ENCODE measurements at places on chromosomes 1 and 21.
A peak's percentile ranks its signal among the peaks of the same experiment; 100 is the strongest.

- DNase-seq = no peak
These were observed 1080.6 kb upstream of the B3GALT2 start for GRCh38 chr1:194267021-194267420.

- no peak for DNase-seq
These were observed 5.1 kb upstream of the GBP5 start for GRCh38 chr1:89277725-89278124.

- DNase-seq = no peak
These were observed 38.4 kb upstream of the ZNF281 start for GRCh38 chr1:200448034-200448762.

- DNase-seq = no peak
These were observed 122.3 kb upstream of the ADAR start for GRCh38 chr1:154730259-154730658.

- DNase-seq = no peak
These were observed 62.8 kb upstream of the KIF26B start for GRCh38 chr1:245091818-245092637.

GRCh38 chr1:199353906-199354305 lies 673.6 kb upstream of the NR5A2 start:
- DNase-seq = no peak

GRCh38 chr1:247494767-247495166 lies 36.9 kb upstream of the OR2B11 start:
- DNase-seq = no peak

DNA sequence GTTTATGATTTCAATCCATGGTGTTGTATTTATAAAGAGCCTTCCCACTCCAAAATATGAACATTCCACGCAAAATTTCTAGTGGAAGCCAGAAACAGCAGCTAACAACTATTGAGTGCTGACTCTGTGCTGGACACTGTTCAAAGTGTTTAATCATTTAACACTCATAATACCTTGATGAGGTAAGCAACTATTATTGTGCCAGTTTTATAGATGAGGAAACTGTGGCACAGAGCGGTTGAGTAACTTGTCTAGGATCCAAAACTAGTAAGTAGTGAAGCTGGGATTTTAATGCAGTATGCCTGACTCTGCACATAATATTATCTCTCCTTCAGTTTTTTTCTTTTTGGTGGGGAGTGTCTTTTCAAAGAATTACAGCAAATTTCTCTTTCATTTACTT lies 228.3 kb downstream of the SLC35F3 start:
- no peak for DNase-seq

- peak; percentile 49 for DNase-seq
These were observed at the start of gene ZSWIM5 for GRCh38 chr1:45205910-45206721. ZSWIM5 (minus strand) TSS chr1:45206605; CDS start chr1:45206350, 255 bp downstream.

DNA sequence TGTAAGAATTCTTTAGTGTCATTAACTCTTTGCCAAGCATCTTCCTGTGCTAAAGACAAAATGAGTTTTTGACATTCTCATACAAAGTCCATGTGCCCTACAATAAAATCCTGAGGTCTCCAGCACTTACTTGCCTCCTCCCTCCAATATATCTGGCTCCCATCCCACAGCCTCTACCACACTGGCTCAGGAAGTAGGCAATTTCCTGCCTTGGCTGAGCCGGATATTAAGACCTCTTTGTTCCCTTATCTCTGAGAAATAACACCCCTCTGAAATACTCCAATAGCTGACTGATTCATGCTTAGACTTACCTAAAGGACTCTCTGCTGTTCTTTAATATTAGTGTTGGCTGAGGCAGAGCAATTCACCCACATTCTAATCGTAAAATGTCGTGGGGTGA lies 37.6 kb upstream of the GORAB start:
- no peak for DNase-seq

DNA sequence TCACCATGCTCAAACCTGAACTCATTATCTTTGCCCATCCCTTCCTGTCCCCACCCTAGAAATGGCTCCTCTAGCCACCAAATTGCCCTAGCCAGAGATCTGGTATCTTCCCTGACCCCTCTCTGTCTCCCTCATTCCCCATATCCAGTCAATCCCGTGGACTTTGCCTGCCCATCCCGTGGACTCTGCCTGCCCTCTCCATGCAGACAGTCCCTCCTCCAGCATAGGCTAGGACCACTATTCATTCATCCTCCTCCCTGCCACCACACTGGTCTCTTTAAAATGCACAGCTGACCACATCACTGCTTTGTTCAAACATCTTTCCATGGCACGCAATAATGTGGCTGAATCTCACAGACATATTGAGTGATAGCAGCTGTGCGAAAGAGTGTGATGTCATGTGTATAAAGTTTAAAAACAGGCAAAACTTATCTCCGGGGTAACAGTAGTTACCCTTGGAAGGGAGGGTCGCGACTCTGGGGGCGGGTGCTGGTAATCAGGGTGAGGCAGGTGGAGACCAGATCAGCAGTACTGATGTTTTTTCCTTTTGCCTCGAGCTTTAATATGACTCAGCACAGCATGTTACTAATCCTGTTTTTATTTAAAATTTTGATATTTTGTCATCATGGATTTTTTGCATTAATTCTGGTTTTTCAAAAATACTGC lies 4.8 kb upstream of the SLC2A1 start:
- DNase-seq = no peak

- no peak for DNase-seq
These were observed 687.0 kb upstream of the ADGRL2 start for GRCh38 chr1:81113688-81114087.

- DNase-seq = no peak
These were observed 1.5 kb downstream of the RPL22 start for GRCh38 chr1:6197746-6198427.

DNA sequence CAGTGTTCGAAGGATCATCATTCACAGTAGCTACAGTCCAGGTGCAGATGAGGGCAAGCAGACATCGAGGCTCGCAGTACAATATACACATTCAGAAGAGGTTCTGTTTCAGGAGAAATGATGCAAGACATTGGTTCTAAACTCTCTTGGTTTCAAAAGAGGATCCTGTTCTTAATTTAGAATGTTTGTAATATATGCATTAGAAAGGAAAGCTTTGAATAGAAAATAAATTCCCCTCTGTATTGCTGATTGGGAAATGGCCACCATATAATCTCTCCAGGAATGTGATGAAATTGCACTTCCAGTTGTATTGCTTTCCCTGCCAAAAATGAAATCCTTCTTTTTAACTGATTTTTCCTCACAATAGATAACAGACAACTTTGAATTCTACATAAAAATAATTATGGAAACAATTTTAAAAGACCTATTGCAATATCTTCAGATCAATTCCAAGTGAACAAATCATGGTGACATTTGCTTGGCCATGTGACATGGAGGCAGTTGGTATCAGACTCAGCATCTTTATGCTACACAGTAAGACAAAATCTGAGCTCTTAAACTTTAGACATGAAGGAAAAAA lies 27.6 kb upstream of the SIPA1L2 start:
- DNase-seq = no peak

DNA sequence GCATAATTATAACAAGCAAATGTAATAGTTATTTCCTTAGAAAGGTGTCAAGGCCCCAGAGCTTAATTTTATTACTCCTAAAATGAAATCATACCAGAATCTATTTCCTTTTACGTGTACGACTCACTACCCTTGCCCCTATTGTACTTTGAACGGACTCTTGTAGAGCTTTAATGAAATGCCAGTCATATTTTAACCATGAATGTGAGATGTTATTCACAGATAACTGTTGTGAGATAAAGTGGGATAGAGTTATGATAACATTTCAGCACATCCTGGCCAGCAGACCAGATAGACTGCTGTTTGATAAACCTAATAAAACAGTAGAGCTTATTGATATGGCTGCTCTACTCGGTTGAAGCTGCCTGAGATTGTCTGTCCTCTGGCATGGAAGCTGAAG lies 500.8 kb upstream of the PBX1 start:
- DNase-seq = no peak

- DNase-seq = no peak
These were observed 23.0 kb upstream of the CCT8 start for GRCh38 chr21:29096218-29097015.

DNA sequence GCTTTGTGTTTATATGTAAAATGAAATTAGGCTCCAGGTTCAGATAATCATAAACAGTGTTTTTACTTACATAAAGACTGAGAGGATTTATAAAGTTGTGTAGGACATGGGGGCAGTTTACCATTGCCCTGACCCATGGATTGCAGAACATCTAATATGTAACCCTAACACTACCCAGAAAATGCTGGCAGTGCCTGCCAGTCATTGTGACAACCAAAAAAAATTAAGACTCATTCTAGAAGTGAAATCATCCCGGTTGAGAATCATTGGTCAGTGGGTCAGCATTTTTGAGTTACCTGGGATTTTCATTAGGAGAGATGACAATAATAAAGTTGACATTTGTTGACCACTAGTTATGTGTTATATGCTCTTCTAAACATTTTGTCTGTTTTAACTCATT lies 31.2 kb upstream of the THEM4 start:
- DNase-seq = no peak

- no peak for DNase-seq
These were observed 352.6 kb downstream of the MRPL39 start for GRCh38 chr21:25254491-25255174.

- no peak for DNase-seq
These were observed 33.4 kb upstream of the ENSA start for GRCh38 chr1:150662811-150663210.

DNA sequence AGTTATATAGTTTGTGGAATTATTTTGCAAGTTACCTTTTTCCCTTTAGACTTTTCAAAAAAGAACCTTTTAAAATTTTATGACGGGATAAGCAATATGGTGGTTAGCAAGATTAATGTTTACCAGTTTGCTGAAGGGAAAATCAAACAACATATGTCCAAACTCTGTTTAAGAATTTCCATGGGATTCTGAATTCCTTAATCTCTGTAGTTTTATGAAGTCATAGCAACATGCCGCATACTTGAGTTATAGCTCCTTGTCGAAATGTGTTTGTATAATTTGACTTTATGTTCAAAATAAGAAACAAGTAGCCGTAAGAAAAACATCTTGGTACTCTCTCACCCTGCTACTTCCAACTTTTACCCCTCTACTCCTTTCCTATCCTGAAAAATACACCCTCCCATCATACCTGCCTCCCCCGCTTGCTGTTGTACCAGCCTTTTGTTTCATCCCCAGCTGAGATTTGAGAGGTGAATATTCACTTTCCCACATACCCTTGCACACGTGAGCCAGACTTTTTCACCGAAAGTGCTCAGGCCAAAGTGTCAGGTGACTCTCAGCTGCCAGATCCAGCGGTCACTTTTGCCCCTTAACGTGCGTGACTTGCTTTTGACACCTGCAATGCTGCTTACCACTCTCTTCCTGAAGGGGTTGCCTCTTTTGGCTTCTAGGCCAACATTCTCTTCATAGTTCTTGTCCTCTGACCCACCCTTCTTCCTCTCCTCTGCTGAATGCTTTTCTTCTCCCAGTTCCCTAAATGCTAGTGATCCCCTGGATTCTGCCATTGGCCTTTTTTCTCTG lies 83.5 kb upstream of the ZNF326 start:
- no peak for DNase-seq

DNA sequence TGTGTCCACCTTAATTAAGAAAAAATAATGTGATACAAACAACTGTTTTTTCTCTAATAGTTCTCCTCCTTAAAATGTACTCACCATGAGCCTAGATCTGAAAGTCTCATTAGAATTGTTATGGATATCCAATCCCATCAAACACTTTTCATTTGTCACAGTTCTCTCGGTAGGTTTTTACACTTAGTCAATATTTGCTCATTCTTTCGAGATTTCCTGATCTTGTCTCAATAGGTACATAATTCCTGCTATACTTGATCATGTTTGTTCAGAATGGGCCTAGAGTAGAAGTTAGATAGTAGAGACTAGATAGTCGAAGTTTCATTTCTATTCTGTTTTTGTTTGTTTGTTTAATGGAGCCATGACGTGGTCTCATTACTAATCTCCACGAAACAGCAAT lies 2005.7 kb downstream of the NCAM2 start:
- DNase-seq = no peak

DNA sequence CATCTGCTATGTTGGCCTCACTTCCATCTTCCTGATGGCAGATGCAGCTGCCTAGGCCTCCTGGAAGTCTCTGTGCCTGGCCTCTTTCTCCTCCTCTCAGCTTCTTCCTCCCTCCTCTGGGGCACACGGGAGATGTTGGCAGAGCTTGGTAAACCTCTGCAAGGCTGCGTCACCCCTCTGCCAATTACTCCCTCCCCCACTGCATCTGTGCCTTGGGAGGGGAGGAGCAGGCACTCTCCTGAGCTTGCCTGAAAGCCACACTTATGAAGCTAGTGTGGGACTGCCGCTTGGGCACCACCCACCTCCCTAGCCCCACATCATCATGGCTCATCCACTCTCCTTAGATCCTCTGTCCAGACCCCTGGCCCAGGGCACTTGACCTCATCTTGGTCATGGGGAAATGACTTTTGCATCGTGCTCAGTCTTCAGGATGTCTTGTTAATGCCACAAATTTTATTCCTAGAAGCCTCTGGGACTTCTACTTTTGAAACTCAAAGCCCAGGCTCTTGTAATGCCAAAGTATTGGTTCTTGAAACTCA lies 7.3 kb upstream of the TMEM51 start:
- no peak for DNase-seq

DNA sequence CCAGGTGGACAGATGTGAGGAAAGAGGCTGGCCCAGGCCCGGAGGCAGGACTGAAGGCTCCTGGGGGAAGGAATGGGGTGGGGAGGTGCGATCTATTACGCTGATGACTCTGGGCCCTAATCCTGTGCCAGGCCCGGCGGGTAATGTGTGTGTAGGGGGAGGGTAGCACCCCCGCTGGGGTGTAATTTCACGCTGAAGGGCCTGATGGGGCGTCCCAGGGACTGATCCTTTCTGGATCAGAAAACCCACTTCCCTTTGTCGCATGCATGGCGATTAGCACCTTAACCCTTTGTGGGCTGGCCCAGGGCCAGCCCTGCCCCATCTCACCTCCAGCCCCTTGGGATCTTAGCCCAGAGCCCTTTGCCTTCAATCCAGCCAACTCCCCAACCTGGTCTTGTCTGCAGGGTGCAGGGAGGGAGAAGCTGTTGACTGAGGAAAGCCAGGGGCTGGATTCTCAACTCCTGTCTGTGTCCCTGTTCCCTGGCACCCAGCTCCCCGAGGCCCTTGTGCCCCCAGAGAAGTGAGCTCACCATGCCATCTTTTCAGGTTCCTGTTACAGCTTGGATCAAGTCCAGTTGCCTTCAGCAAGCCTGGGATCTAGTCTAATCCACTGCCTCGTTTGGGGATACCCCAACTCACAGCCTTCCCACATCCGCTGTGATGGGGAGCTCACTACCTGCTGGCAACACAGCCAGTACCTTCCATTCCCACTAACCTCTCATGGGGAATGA lies 26.0 kb downstream of the KNCN start:
- DNase-seq = no peak

GRCh38 chr1:186079084-186079684 lies 295.9 kb downstream of the TPR start:
- DNase-seq = no peak
